ENCODE measurements at places on chromosomes 13 and 19.

- no peak for DNase-seq
Observed at GRCh38 chr13:36796052-36796451, 23.0 kb upstream of the RFXAP start.

GRCh38 chr19:8612807-8613171 lies 2.3 kb upstream of the ADAMTS10 start:
- DNase-seq = no peak

GRCh38 chr19:4380254-4380727 lies 20.1 kb downstream of the SH3GL1 start:
- DNase-seq = no peak

- DNase-seq = no peak
Observed at GRCh38 chr19:48636859-48637448, at the start of gene DBP. Gene DBP, minus strand, starts transcription at chr19:48637379. Its CDS starts 385 bp downstream, at chr19:48636994.

DNA sequence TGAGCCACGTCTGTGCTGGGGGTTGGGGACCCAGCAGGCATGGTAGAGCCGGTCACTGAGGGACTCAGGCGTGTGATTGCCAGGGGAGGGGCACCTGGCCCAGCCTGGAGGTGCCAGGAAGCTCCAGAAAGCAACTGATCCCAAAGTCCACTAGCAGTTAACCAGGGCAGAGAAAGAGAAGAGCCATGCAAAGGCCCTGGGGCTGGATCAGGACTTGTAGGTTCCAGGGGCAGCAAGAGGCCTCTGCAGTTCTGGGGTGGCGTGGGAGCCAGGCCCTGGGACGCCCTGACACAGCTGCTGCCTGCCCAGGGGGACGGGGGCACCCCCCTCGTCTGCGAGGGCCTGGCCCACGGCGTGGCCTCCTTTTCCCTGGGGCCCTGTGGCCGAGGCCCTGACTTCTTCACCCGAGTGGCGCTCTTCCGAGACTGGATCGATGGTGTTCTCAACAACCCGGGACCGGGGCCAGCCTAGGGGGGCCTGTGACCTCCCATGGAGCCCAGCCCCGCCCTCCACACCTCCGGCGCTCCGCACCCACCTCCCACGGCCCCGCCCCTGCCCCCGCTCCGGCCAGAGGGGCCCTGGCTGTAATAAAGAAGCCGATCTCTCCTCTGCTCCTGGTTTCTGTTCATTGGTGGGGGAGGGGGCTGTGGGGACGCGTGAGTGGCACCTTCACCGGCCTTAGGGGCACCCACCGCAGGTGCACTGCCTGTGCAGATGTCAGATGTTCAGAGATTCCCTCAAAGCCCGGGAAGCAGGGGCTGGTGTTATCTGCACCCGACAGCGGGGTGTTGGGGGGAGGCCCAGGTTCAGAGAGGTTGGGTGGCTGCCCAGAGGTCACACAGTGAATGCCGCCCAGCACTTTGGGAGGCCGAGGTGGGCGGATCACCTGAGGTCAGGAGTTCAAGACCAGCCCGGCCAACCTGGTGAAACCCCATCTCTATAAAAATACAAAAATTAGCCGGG lies 4.1 kb downstream of the AZU1 start:
- no peak for DNase-seq

DNA sequence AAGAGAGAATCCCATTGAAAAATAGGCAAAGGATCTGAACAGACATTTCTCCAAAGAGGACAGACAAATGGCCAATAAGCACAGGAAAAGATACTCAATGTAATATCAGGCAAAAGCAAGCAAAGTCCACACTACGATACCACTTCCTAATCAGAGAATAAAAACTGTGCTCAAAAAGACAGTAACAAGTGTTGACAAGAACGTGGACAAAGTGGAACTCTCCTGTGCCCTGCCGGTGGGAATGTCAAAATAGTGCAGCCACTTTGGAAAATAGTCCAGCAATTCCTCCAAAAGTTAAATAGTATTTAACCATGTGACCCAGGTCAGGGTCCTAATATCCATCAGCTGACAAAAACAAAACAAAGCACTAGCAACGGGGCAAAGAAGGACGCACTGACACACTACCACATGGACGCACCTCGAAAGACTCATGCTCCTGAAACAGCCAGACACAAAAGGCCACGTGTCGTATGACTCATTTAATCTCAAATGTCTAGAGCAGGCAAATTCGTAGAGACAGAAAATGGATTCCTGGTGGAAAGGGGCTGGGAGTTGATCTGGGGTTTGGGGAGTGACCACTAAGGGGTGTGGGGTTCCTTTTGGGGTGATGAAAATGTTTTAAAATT lies 5.2 kb downstream of the MIER2 start:
- DNase-seq = no peak

DNA sequence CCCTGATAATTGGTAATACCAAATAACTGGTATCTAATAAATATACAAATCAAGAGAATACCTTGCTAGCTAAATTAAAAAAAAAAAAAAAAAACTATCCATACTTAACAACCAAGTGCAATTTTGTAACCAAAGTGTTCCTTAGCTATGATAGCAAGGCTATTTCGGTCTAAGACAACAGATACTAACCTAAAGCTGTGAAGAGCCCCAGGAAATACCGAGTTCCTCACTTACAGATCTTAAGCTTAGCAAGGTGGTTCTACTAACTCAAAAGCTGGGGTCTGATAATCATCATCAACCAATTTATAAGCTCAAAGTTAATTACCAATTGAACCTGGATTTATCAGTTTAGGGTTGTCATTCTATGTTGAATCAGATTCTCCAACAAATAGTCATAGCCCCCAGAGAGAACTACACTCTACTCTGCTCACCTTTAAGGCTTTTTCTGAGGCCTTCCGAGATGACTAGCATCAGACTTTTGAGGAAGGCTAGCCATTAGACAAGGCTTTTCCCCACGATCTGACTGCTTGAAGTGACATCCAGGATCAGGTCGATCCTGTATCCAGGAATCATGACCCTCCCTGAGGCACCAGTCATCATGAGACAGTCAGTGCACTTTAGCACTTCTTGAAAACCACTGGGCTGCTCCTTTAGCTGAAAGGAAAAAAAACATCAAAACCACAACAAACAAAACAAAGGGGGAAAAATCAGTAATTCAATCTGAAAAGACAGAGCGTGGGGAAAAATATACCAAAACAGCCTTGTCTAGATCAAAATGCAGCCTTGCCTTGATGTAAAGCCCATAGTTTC lies 31.9 kb downstream of the INTS6 start:
- DNase-seq = no peak

DNA sequence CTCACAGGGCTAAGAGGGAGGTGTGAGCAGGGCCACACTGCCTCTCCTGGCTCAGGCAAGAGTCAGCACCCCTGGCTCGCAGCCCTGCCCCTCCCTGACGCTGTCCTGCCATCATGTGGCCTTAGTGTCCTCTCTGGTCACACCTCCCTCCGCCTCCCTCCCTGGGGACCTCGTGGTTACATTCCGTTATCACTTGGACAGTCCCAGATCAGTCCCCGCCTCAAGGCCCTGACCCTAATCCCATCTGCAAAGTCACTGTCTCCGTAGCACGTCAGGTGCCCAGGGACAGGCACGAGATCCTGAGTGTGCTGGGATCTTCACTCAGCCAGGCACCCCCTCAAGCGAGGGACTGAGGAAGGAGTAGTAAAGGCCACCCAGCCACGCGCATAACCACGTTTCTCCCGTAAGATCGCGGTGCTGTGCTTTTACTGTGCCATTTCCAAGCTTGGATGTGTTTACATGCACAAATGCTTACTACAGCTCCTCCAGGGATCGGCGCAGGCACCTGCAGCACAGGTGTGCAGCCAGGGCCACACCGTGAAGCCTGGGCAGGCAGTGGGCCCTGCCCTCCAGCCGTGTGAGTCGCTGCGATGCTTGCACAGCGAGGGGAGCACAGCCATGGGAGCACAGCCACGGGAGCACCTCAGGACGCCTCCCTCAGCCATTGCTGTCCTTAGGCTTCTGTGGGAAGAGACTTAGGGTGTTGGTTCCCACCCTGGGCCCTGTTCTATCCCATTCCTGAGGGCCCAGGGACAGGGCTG lies 10.7 kb upstream of the TMEM255B start:
- no peak for DNase-seq

DNA sequence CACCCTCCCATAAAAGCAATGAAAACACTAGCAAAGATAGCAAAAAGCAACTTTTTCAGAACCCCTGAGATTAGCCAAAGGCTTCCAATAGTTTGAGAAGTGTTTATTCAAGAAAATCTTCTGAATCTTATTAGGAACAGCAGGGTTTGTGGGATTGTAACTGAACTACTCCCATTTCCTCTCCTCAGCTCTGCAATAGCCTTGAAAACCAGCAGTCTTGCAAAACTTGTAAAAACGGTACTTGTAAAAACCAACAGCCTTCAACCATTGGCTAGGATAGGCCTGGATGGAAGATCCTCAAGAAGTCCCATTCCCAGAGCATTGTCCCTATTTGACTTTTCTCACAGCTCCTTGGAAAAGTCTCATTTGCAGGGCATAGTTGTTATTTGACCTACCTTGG lies 12.1 kb downstream of the RNASEH2B start:
- no peak for DNase-seq

- DNase-seq = no peak
Observed at GRCh38 chr19:34350161-34350561, 14.8 kb upstream of the GPI start.

DNA sequence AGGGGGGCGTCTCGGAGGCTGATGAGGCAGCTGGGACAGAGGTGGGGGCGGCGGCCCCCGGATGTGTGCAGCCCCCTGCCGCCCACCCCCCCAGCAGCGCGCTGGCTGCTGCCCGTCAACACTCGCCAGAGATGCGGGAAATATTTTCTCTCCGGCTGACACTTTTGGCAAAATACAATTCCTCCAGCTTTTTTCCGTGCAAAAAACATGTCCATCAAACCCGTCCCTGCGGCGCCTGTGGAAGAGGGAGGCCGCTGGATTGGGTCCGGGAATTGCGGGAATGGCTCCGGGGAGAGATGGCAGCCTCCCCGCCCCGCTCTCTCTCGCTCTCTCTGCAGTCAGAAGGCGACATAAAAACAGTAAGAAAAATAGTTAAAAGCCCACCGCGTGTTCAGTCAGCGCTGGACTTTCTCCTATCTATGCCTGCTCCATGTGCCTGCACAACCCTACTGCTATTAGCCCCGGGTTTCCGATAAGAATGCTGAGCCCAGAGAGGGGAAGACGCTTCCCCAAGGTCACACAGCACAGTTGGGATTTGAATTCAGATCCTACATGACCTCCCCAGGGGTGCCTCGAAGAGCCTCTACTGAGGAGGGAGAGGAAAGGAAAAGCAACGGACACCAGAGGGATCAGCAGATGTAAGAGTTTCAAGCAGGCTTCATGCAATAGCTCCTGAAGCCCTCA lies 23.2 kb downstream of the ZNRF4 start:
- DNase-seq = no peak

- DNase-seq = no peak
Observed at GRCh38 chr19:32343550-32344262, 1.7 kb upstream of the ZNF507 start.

DNA sequence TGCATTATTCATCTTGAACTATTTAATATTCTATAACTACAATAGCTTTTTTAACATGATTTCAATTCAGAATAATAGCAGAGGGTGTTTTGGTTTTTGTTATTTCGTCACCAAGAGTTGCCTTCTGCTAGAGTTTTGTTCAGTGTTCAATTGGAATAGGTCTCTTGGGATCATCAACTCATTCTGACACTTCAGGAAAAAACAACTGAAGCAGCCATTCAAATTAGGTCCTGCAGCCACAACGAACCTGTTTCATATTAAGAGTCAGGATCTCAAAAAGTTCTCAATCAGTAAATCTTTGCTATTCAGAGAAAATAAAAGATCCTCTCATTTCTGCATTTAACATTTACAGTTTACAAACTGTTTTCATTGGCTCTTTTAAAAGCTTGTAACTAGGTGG lies 2.4 kb upstream of the CHAMP1 start:
- DNase-seq = no peak

- DNase-seq = no peak
Observed at GRCh38 chr19:51421229-51422052, 4.0 kb upstream of the SIGLEC10 start.

GRCh38 chr13:43961909-43962308 lies 82.2 kb downstream of the LACC1 start:
- DNase-seq = no peak

GRCh38 chr13:44240611-44241145 lies 132.9 kb upstream of the SERP2 start:
- DNase-seq = no peak

DNA sequence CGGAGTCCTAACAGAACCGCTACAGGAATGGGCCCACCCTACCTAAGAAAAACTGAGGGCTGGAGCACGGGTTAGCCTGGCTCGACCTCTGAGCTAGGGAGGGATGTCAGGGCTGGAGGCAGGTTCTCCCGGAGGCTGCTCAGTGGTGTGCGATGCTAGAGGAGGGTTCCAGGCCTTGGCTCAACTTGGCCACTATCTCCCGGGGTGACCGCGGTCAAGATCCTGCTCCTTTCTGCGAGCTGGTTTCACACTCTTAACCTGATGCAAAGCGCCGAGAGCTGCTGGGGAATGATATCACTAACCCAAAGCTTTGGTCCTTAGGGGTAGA lies 301 bp downstream of the POP4 start:
- no peak for DNase-seq

DNA sequence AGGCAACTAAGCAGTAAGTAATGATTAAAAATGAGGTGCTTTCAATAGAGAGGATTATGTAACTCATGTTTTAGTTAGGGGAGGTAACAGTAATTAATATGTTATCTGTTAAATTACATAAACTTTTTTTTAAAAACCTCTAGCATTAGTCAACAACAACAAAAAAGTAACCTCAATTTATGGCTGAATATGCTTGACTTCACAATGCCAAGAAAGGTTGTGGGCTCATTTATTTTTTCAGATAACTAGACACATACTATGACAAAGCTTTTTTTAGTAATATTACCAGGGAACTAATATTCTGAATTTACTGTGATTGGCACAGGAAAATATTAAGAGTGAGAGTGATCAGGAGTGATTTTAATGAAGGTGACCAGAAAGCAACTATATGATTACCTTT lies 54.9 kb downstream of the KCNRG start:
- DNase-seq = no peak

DNA sequence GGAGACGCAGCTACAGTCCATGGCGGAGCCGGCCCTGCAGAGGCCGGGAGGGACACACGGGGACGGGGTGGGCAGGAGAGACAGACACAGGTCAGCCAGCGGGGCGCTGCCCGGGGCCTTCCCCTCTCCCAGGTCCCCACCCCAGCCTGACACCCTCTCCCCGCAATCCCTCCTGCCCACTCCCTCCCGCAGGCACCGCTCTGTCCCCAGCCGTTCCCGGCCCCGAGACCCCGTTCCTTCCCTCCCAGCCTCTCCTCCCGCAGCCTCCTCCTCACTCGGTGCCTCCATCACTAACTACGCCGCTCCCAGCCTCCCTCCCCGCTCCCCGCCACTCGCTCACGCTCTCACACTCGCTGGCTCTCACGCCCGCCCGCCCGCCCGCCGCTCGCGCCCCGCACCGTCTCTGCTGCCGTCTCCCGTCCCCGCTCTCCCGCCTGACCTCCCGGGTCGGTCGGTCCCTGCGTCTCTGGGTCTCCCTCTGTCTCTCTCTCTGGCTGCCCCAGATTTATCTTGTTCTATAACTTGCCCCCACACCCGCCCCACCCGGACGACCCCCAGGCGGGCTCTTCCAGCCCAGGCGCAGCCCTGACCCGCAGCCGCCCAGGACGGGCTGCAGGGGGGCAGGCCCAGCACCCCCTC lies 15.2 kb downstream of the ERFL start:
- DNase-seq = no peak

GRCh38 chr19:54133312-54133956 lies 4.1 kb upstream of the CNOT3 start:
- peak; percentile 35 for DNase-seq
